ENCODE measurements at places on chromosomes 1 and 21. TPM values are rescaled to one million over a fixed set of nuclear protein-coding genes. Genes with fewer than 3 reads are reported as not detected.

- no peak overlapping the region for H3K27ac ChIP-seq
- no peaks in the 10 kb centered on the region for H3K36me3 ChIP-seq
- no peaks in the 10 kb centered on the region for H3K4me1 ChIP-seq
- no peak for DNase-seq
- H3K4me3 ChIP-seq = no peak overlapping the region
These were observed 65.5 kb upstream of the DPYD start for GRCh38 chr1:97986041-97987005.

DNA sequence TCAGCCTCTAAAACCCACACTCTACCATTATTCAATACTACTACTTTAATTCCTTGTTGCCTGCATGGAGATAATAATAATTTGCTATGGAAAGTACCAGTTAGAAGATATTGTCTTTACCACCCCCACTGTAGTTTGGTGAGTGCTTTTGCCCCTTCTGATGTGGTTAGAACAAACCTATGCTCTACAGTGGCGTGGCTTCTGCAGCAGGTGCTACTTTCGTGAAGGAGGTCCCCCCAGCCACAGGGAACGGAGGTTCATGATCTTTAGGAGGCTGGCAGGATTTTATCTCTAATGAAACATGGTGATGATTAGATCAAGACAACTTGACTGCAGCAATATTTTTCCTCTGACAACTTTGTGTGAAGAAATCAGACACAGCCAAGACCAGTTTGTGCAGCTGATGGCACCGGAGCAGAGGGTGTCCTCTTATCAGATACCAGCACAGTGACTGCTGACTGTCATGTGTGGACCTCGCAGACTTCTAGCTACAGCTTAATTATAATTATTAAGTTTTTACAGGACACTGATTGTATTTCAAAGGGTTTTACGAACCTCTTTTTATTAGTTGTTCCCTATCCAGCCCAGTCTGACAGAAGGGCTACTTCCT lies 10.7 kb upstream of the TCHH start:
- no peak overlapping the region for H3K4me3 ChIP-seq
- H3K36me3 ChIP-seq = no peaks in the 10 kb centered on the region
- H3K4me1 ChIP-seq = no peaks in the 10 kb centered on the region
- no peak overlapping the region for H3K27ac ChIP-seq
- no peaks in the 10 kb centered on the region for H3K27me3 ChIP-seq

DNA sequence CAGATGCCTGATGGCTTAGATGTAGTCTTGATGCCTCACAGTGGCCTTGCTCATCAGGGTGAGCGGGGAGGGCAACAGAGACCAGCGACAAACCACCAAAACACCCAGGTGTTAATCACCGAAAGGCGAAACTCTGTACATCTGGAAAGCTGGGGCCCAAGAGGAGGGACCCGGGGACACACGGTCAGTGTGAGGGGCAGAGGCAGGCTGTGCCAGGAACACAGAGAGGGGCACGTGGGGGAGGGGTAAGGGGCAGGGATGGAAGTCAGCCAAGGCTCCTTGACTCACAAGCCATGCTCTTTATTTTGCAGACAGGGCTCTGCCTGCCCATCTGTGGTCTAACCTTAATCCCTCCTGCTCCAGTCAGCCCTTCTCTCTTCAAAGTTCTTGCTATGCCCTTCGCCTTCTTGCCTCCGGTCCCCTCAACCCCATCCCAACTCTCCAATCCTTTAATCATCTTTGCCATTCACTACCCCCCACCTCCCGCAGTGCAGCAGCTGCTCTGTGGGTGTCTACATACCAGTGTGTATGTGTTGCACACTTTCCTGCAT lies 4.3 kb downstream of the MEF2D start:
- no peak overlapping the region for H3K4me3 ChIP-seq
- DNase-seq = no peak
- no peaks in the 10 kb centered on the region for H3K36me3 ChIP-seq
- H3K27ac ChIP-seq = peak overlapping the region; percentile 87

Gene VWA5B1
- 0.29 TPM for total RNA-seq

- DNase-seq = peak; percentile 19
- peaks cover 48% of the 10 kb centered on the region for H3K4me1 ChIP-seq
- peak overlapping the region; percentile 94 for H3K4me3 ChIP-seq
- H3K27me3 ChIP-seq = no peaks in the 10 kb centered on the region
These were observed 1.1 kb downstream of the SKI start for GRCh38 chr1:2229037-2229864.

Gene AGO4
- total RNA-seq = 26.5 TPM

Gene MOB3C
- 11.0 TPM for total RNA-seq

DNA sequence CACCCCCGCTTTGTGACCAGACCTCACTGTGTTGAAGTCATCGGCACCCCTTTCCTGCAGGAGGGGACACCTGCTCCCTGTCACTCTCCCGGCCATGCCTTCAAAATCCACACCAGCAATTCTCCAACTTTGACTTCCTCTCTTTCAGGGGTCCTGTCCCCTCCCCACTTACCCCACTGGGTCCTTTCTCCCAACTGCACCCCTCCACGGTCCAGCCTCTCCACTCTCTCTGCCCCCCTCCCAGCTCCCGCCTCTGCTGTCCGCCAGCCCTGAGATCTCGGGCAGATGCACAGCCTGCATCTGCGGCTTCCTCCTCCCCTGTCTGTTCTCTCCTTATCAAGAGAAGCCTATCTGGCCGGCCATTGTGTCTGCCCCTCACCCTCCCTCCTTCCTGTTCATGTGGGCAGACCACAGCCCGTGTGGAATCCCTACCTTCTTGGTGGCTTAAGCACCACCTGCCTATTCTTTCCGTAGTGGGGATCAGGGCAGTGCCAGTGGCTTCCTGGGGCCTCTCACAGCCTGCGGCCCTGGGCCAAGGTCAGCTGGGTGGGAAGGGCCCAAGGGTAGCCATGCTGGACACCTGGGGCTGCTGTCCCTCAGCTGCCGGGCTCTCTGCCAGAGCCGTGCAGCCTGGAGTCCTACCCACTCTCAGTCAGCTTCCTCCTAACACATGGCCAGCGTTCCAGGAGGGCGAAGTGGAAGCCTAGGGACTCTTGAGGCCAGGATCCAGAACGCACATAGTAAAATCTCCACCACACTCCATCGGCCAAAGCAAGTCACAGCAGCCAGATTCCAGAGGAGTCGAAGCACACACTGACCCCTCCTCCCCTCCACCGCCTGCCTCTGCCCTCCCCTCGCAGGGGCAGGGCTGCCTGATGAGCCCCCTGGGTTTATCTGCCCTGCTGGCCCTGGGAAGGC lies 5.1 kb upstream of the HES4 start:
- peak overlapping the region; percentile 44 for H3K4me3 ChIP-seq
- DNase-seq = no peak
- peak overlapping the region; percentile 92 for H3K27ac ChIP-seq
- peaks cover 6% of the 10 kb centered on the region for H3K36me3 ChIP-seq
- H3K4me1 ChIP-seq = peaks cover 18% of the 10 kb centered on the region

DNA sequence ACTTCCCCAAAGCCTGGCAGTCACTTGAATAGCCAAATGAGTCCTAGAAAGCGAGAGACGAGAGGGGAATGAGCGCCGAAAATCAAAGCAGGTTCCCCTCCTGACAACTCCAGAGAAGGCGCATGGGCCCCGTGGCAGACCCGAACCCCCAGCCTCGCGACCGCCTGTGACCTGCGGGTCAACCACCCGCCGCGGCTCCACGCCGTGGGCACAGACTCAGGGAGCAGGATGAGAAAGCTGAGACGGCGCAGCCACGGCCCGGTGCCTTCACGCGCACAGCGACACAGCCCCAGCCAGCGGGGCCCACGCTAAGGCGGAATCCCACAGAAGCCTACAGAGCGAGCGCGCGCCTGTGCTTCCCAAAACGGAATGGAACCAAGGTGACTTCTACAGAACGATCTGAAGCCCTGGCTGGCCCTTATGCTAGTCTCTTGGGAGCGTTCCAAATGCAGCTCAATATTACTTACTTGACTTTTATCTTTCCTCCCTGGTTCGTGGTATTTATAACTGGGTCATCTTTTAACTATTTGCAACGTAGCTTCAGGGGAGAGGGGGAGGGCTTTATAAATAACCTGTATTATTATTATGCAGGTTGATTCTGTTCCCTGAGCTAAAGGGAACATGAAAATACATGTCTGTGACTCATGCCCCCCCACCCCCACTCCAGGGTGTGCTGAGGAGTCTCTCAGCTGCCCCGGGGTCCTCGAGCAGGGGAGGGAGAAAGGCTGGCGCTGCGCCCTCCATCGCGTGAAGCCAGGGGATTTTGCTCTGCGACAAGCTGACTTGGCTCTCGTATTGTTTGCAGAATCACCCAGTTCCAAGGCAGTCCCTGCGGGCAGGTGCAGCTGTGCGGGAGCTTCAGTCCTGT lies 1.7 kb downstream of the TSPEAR start:
- peaks cover 97% of the 10 kb centered on the region for H3K27me3 ChIP-seq
- no peak overlapping the region for H3K27ac ChIP-seq
- H3K36me3 ChIP-seq = no peaks in the 10 kb centered on the region
- DNase-seq = peak; percentile 45

Gene AMY1C
- total RNA-seq = not detected

- H3K36me3 ChIP-seq = no peaks in the 10 kb centered on the region
- no peaks in the 10 kb centered on the region for H3K27me3 ChIP-seq
- no peak for DNase-seq
- H3K4me1 ChIP-seq = peaks cover 5% of the 10 kb centered on the region
- H3K27ac ChIP-seq = no peak overlapping the region
These were observed 12.0 kb upstream of the SLC35A3 start for GRCh38 chr1:99957818-99958217.

Gene C1orf122
- 42.4 TPM for total RNA-seq

Gene USH2A
- 0.04 TPM for total RNA-seq

Gene PBXIP1
- total RNA-seq = 53.8 TPM

Gene AVPR1B
- not detected for total RNA-seq

Gene DAB1
- total RNA-seq = 1.2 TPM

Gene VHLL
- total RNA-seq = not detected

DNA sequence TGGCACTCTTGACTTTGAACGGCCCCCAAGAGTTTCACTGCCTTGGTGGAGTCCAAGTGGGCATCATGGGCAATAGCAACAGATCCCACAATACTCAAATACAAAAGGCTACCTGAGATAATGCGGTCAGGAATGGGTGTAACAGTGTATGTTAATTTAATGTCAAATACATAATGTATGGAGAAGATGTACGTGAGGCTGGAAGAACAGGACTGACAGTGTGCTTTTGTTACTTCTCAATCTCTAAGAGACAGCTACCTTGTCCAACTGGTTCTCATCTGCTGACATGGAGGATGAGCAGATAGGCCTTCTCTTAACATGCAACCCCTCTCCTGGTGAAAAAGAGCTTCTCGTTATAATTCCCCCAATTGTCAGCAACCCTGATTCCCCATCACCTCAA lies 167.2 kb downstream of the APP start:
- peaks cover 18% of the 10 kb centered on the region for H3K4me1 ChIP-seq
- DNase-seq = no peak
- no peak overlapping the region for H3K4me3 ChIP-seq

Gene NCAM2
- total RNA-seq = 34.0 TPM

DNA sequence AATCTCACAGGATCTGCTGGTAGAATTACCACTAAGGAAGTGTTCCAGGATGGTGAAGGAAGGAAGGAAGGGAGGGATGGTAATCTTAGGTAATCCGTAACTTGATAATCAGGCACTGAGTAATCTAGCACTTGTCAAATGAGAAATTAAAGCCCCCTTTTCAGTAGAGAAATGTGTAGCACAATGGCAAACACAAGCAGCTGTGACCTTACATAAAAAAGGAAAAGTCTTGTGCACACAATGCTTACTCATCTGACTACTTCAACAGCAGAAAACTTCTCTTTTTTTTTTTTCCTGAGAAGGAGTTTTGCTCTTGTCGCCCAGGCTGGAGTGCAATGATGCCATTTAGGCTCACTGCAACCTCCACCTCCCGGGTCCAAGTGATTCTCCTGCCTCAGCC lies 6.1 kb downstream of the NUP210L start:
- no peak overlapping the region for H3K4me3 ChIP-seq
- DNase-seq = no peak
- H3K27me3 ChIP-seq = no peaks in the 10 kb centered on the region
- H3K27ac ChIP-seq = no peak overlapping the region
- peaks cover under 1% of the 10 kb centered on the region for H3K36me3 ChIP-seq
- no peaks in the 10 kb centered on the region for H3K4me1 ChIP-seq

Gene RGSL1
- total RNA-seq = not detected

Gene ATP5PO
- total RNA-seq = 156 TPM

- peaks cover 2% of the 10 kb centered on the region for H3K27me3 ChIP-seq
- H3K27ac ChIP-seq = no peak overlapping the region
- no peaks in the 10 kb centered on the region for H3K4me1 ChIP-seq
- H3K36me3 ChIP-seq = no peaks in the 10 kb centered on the region
- no peak for DNase-seq
These were observed 53.8 kb upstream of the PPP2R5A start for GRCh38 chr1:212231372-212231771.

Gene SLFNL1
- 1.2 TPM for total RNA-seq

Gene CR2
- not detected for total RNA-seq

GRCh38 chr1:223556414-223557129 lies 108.9 kb downstream of the CAPN8 start:
- DNase-seq = no peak
- no peak overlapping the region for H3K4me3 ChIP-seq
- no peaks in the 10 kb centered on the region for H3K36me3 ChIP-seq
- peaks cover 12% of the 10 kb centered on the region for H3K4me1 ChIP-seq

- H3K27me3 ChIP-seq = peaks cover 8% of the 10 kb centered on the region
- peaks cover 15% of the 10 kb centered on the region for H3K4me1 ChIP-seq
- DNase-seq = no peak
- peak overlapping the region; percentile 65 for H3K4me3 ChIP-seq
- peaks cover under 1% of the 10 kb centered on the region for H3K36me3 ChIP-seq
- H3K27ac ChIP-seq = peak overlapping the region; percentile 66
These were observed 872 bp upstream of the PINK1 start for GRCh38 chr1:20632386-20632785.

- H3K27me3 ChIP-seq = peaks cover 8% of the 10 kb centered on the region
- H3K4me3 ChIP-seq = no peak overlapping the region
- no peak overlapping the region for H3K27ac ChIP-seq
- no peaks in the 10 kb centered on the region for H3K36me3 ChIP-seq
- H3K4me1 ChIP-seq = peaks cover 14% of the 10 kb centered on the region
- DNase-seq = peak; percentile 85
These were observed 26.1 kb downstream of the UBE2T start for GRCh38 chr1:202315576-202316168.

DNA sequence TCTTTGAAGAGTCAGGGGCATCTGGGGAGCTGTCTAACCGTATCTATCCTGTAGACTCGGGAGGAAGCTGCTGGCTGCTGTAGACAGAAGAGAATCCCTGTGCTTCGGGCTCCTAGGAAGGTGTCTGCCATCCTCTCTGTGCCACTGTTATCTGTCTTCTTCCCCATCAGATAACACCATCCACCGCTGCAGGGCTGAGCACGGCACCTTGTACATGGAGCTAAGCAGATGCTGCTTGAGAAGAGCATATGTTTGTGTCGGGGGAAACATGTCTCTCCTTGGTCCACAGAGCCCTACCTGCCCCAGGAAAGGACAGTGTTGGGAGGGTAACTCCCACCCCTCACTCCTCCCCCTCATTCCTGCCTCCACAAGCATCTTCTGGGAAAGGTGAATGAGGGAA lies 1.4 kb upstream of the MAPKAPK2 start:
- H3K4me3 ChIP-seq = peak overlapping the region; percentile 7
- H3K27ac ChIP-seq = no peak overlapping the region
- DNase-seq = no peak
- peaks cover 54% of the 10 kb centered on the region for H3K27me3 ChIP-seq

Gene CFAP45
- 0.18 TPM for total RNA-seq

- no peaks in the 10 kb centered on the region for H3K36me3 ChIP-seq
- H3K27me3 ChIP-seq = peaks cover 4% of the 10 kb centered on the region
- no peak for DNase-seq
- peaks cover 13% of the 10 kb centered on the region for H3K4me1 ChIP-seq
These were observed 24.7 kb upstream of the ARTN start for GRCh38 chr1:43908858-43909257.
